ENCODE measurements at places on chromosomes 2 and 18.

- DNase-seq = no peak
These were observed 54.8 kb downstream of the GALNT14 start for GRCh38 chr2:31083234-31083993.

DNA sequence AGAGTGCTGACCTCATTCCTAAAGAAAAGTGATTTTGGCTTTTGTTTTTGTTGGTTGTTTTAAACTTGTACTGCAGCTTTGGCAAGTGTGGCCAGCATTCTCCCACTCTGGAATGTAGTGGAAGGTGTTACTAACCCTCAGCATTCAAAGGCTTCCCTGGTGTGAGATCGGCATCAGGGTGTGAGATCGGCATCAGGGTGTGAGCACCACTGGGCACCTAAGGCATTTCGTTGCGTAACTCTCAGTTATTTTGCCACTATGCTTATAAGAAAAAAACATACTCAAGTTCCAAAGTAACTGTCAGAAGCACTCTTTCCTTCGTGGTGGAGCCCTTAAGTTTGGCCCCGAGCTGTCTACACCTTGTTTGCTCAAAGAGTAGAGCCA, 1.7 kb downstream of the CYBRD1 start:
- DNase-seq = no peak

DNA sequence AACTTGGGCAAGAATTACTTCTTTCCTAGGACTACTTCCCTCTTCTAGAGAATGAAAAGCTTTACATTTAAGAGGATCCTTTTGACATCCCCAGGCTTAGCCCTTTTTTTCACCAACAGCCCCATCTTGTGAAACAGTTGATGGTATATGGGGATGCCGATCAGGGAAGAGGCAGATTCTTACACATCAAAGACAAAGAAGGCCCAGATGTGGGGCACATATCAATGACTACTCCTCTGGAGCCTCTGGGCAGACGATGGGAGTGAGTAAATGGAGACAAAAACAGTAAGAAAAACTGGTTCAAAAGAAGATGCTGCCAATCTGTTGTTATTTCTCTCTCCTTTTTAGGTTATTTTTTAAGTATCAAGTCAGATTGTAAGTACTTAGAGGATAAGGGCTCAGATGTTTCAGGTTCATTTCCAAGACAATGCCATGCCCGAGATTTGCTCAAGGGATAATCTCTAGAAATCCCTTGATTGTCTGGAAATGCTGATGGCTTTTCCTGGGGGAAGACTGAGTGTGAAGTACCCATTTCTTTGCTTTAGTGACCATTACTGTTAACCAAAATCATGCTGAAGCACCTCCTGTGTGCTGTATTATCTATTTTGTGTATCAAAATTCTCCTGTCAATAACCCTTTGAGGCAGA, 117.5 kb downstream of the EPHA4 start:
- DNase-seq = no peak

- peak; percentile 37 for DNase-seq
These were observed 46.9 kb upstream of the GREB1L start for GRCh38 chr18:21194871-21195771.

GRCh38 chr2:241390301-241391206, 34.5 kb downstream of the FARP2 start:
- DNase-seq = no peak

- no peak for DNase-seq
These were observed 134.1 kb upstream of the SIX3 start for GRCh38 chr2:44807201-44808025.

- DNase-seq = no peak
These were observed 481.8 kb downstream of the SPAG16 start for GRCh38 chr2:213766062-213766461.

DNA sequence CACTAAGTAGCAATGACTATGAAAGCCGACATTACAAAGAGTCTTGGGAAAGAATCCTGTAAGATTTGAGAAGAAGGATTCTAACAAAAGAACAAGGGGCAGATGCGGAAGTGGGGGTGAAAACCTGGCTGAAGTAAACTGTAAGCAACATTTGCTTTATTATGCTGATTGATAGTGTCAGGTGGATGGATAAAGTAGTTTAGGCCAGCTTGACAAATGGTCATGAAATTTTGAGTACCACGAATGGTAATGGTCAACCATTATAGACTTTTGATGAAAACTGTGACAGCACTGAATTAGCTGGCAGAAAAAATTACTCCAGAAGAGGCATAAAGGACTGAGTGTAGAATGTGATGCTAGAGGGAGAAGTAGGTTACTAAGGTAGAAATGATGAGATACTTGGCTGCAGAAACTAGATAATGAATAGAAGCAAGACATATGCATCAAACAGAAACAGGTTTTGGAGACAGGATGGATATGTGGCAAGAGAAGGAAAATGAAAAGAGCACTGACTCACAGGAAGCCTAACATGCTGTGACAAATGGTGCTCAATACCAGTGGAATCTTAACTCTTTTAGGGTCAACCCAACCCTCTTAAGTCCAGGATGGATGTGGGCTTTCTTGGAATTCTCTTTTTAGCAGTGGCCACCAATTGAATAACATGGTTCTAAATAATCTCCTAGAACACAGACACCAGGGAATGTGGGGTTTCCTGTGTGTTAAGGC, 6.8 kb downstream of the THUMPD2 start:
- no peak for DNase-seq

- DNase-seq = no peak
These were observed 9.2 kb downstream of the PTPRN start for GRCh38 chr2:219300022-219300421.

GRCh38 chr2:59068255-59068654, 827.1 kb upstream of the FANCL start:
- no peak for DNase-seq

GRCh38 chr2:201255408-201256033, 4.8 kb upstream of the CASP8 start:
- no peak for DNase-seq
